ENCODE measurements at places on chromosomes 11 and 22. TPM values are rescaled to one million over a fixed set of nuclear protein-coding genes. Genes with fewer than 3 reads are reported as not detected.

The IGF2 gene
- 126 TPM for total RNA-seq

The THY1 gene
- total RNA-seq, result 0.42 TPM

The C11orf58 gene
- total RNA-seq, result 92.2 TPM

The OR51E1 gene
- 0.61 TPM for total RNA-seq

The CDHR5 gene
- total RNA-seq, result not detected

The MIAT gene
- 0.40 TPM for total RNA-seq

The CHORDC1 gene
- 31.8 TPM for total RNA-seq

The KRTAP5-10 gene
- total RNA-seq, result not detected

The TCIRG1 gene
- 13.5 TPM for total RNA-seq

The GPHA2 gene
- not detected for total RNA-seq

The OR6A2 gene
- total RNA-seq, result not detected

GRCh38 chr11:119688356-119688755 is 40.6 kb downstream of the NECTIN1 start:
- no peak for DNase-seq
- H3K36me3 ChIP-seq, result no peaks in the 10 kb centered on the region
- peaks cover 4% of the 10 kb centered on the region for H3K4me1 ChIP-seq
- H3K27me3 ChIP-seq, result peaks cover 2% of the 10 kb centered on the region
- H3K4me3 ChIP-seq, result no peak overlapping the region

GRCh38 chr11:74354036-74354435 is 42.6 kb upstream of the P4HA3 start:
- no peaks in the 10 kb centered on the region for H3K4me1 ChIP-seq
- H3K4me3 ChIP-seq, result no peak overlapping the region
- no peak overlapping the region for H3K27ac ChIP-seq
- no peaks in the 10 kb centered on the region for H3K27me3 ChIP-seq
- H3K36me3 ChIP-seq, result no peaks in the 10 kb centered on the region

DNA sequence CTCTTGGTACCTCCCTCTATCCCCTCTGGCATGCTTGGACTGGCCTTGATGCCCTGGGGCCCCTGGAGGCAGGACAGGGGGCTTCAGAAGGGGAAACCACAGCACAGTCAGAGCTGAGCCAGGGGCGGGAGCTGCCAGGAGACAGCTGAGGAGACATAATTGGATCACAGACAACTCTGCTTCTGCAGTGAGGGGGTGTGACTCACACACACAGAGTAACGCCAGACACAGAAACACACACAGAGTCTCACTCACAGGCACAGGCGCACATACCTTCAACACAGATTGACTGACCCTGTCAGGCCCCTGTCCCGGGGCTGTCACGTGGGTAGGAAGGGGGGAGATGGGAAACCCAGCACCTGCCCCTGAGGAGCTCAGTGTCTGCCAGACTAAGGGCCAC is 20.6 kb downstream of the STARD10 start:
- H3K36me3 ChIP-seq, result no peaks in the 10 kb centered on the region
- H3K4me1 ChIP-seq, result peaks cover 29% of the 10 kb centered on the region
- H3K4me3 ChIP-seq, result no peak overlapping the region
- H3K27me3 ChIP-seq, result no peaks in the 10 kb centered on the region

DNA sequence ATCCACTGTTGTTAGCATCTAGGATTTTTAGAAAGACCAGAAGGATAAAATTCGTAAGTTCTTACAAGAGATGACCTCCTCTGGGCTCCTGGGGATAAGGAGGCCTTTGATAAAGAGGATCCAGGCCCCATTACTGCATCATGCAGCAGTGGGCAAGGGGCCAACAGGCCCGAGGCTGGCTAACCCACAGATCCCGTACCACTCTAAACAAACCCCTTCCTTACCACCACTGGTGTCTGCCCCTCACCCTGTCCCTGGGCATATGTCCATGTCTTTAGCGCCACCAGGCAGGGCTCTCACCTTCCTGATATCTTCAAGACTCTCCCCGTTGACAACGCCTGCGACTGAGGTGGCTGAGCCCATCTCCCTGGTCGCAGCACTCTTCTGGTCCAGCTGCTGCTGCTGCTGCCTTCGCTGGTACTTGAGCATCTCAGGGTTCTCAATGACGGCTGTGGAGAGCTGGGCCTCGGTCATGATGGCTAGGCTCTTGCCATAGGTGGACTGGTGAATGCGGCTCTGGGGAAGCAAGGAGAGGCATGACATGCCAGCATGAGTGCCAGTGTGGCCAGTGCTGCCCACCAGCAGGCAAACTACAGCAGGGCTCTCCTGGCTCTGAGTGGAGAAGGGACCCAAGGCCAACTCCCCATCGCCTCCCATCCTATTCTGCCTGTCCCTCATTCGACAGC is 46.2 kb downstream of the HIRA start:
- H3K36me3 ChIP-seq, result peaks cover 10% of the 10 kb centered on the region
- DNase-seq, result no peak
- no peak overlapping the region for H3K27ac ChIP-seq
- H3K4me3 ChIP-seq, result no peak overlapping the region
- no peaks in the 10 kb centered on the region for H3K4me1 ChIP-seq
- H3K27me3 ChIP-seq, result no peaks in the 10 kb centered on the region

DNA sequence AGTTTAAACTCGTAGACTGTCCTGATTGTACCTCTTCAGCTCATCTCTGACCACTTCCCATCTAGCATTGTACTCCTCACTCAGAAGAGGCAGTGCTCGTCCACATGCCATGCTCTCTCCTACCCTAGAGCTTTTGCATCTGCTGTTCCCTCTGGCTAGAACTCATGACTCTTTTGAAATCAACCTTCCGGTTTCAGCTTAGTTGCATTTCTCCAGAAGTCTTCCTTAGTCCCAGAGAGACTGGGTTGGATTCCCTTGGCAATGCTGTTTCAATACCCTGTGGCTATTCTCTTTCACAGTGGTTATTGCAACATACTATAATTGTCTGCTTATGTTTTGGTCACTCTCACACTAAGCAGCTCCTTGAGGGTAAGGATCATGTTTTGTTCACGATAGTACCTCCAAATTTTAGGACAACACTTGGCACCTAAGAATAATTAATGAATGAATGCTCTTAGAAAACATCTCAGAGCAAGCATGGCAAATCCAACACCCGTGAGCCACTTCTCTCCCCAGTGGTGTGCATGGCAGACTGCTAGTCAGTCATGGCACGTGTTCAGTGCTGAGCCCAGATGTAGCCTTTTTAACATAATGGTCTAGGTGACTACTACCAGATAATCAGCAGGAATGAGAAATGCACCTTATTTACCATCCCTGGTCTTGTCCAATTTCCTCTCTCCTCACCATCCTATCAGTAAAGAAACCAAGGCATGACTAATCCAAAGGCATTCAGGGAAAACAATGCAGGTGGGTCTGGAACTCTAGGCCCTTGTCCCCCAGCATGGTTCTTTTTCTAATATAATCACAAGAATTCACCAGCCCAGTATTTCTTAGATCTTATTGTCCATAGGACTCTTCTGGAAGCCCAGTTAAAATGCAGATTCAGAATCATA is 14.5 kb downstream of the SEPTIN3 start:
- H3K36me3 ChIP-seq, result no peaks in the 10 kb centered on the region
- no peak overlapping the region for H3K27ac ChIP-seq
- no peaks in the 10 kb centered on the region for H3K4me1 ChIP-seq
- no peak for DNase-seq
- H3K27me3 ChIP-seq, result peaks cover 3% of the 10 kb centered on the region
- no peak overlapping the region for H3K4me3 ChIP-seq

DNA sequence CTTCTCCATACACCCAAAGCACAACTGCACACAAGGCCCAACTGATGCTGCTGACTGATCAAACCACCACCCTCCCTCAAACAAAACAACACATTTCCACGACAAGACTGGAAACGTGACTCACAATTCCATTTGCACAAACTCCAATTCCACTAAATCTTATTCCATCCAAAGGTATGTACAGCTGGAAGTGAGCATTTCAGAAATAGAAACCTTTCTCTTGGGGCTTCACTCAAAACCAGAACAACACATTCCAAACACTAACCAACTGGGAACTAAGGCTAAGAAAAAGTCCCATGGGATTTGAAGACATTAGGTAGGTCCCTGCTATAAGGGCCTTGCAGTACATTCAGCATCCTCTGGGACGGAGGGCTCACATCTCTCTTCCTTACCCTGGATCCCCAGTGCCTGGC is 19.6 kb downstream of the MORC2 start:
- peaks cover 8% of the 10 kb centered on the region for H3K4me1 ChIP-seq
- no peaks in the 10 kb centered on the region for H3K27me3 ChIP-seq
- no peak for DNase-seq
- no peak overlapping the region for H3K4me3 ChIP-seq
- H3K36me3 ChIP-seq, result peaks cover 9% of the 10 kb centered on the region
- H3K27ac ChIP-seq, result no peak overlapping the region

GRCh38 chr11:114078423-114078822 is 18.9 kb downstream of the ZBTB16 start:
- peaks cover 100% of the 10 kb centered on the region for H3K4me1 ChIP-seq
- H3K27ac ChIP-seq, result peak overlapping the region; percentile 99
- H3K36me3 ChIP-seq, result peaks cover 9% of the 10 kb centered on the region
- no peak for DNase-seq

- H3K27me3 ChIP-seq, result no peaks in the 10 kb centered on the region
- no peak for DNase-seq
- peaks cover 63% of the 10 kb centered on the region for H3K36me3 ChIP-seq
- H3K4me3 ChIP-seq, result no peak overlapping the region
These were observed 4.3 kb downstream of the DLAT start for GRCh38 chr11:112029460-112029859.

DNA sequence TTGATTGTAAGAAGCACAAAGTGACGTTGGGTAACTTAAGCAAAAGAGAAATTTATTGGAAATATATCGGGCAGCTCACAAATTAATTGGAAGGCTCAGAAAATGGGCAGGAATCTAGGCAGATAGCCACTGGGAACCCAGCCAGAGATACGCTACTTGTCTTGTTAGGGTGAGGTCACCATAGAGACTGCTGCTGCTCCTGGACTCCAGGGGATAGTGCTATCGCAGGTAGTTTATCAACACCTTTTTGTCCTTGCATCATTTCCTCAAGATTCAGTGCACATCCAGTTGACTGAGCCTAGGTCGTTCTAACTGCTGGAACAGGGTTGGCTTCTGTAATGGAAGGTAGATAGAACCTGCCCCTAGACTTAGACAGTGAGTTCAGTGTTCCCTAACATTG is 19.6 kb downstream of the AMOTL1 start:
- no peaks in the 10 kb centered on the region for H3K27me3 ChIP-seq
- H3K36me3 ChIP-seq, result peaks cover 3% of the 10 kb centered on the region
- H3K4me1 ChIP-seq, result peaks cover 94% of the 10 kb centered on the region
- H3K27ac ChIP-seq, result peak overlapping the region; percentile 92
- H3K4me3 ChIP-seq, result peak overlapping the region; percentile 19

- no peak overlapping the region for H3K4me3 ChIP-seq
- no peak overlapping the region for H3K27ac ChIP-seq
- H3K27me3 ChIP-seq, result no peaks in the 10 kb centered on the region
- DNase-seq, result no peak
- H3K4me1 ChIP-seq, result no peaks in the 10 kb centered on the region
These were observed 157.8 kb downstream of the KIF18A start for GRCh38 chr11:27949951-27950738.

- no peak overlapping the region for H3K4me3 ChIP-seq
- H3K36me3 ChIP-seq, result no peaks in the 10 kb centered on the region
- no peaks in the 10 kb centered on the region for H3K27me3 ChIP-seq
- H3K4me1 ChIP-seq, result peaks cover 25% of the 10 kb centered on the region
- no peak overlapping the region for H3K27ac ChIP-seq
These were observed 6.2 kb downstream of the KCNQ1OT1 start for GRCh38 chr11:2693271-2694261.

DNA sequence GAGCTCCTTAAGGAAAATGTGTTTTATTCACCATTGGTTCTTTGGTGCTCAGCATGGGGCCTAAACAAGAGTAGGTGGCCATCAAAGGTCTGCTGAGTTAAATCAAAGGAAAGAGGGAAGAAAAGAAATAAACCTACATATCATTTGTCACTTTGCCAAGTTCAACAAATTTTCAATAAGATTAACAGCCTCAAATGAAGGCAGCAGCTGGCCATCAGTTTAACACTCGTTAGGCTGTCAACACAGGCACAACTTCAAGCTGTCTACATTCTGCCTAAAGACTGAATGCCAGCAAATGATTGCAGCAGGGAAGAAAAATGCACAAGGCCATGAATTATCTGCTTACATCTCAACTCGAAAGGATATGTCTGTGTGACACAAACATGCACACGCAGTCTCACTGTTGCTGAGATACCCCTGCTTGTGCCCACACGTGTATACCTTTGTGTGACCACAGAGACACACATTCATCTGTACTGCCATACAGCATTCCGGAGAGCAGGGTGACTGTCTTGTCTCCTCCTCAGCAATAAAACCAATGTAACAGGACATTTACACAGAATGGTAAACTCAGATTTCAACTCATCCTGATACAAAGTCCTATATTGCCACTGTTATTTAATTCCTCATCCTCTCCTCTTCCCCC is 40.1 kb downstream of the TRIM66 start:
- no peak overlapping the region for H3K4me3 ChIP-seq
- no peak for DNase-seq
- no peaks in the 10 kb centered on the region for H3K4me1 ChIP-seq
- H3K27me3 ChIP-seq, result no peaks in the 10 kb centered on the region
- peaks cover 86% of the 10 kb centered on the region for H3K36me3 ChIP-seq
- no peak overlapping the region for H3K27ac ChIP-seq

DNA sequence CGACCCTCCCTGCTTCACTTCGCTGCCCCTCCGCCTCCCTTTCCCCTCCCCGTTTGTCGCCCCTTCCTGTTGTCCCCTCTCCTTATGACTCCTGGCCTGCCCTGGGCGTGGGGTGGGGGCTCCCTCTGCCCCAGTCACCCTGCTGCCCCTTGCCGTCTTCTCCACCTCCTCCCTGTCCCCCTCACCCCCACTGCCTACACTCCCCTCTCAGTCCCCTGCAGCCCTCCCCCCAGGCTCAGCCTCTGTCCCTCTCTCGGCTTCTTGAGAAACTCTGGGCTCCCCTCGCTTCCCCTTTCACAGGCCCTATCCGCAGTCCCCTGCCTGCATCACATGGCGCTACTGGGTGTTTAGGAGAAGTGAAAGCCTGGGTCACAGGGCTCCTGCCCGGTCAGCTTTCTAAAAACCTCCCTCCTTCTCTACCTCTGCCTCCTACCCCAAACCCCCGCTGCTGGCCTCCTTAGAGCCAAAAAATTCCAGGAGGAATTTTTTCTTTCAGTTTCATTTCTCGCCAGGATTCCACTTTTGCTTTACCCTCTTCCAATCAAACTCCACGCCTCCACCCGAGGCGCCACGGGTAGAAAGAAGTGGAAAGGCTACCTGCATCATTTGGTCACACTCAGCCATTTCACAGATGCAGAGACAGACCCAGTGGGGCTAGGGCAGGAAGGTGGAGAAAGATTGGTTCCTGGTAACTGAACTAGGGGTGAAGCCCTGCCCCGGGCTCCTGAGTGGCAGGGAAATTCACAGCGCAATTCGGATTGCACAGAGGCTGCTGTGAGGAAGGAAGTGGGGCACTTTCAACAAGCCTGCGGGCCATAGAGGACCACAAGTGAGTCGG is at the start of gene SLC15A3:
Gene SLC15A3 (minus strand): TSS at position 273 of the 838 bp plus-strand sequence. CDS start 625 bp downstream, outside the sequence.
- DNase-seq, result peak; percentile 82
- H3K4me1 ChIP-seq, result no peaks in the 10 kb centered on the region
- H3K4me3 ChIP-seq, result peak within 1 kb of the TSS; percentile 63
- peak within 1 kb of the TSS; percentile 48 for H3K27ac ChIP-seq
- H3K36me3 ChIP-seq, result no peaks in the 10 kb centered on the region
- H3K27me3 ChIP-seq, result peaks cover 3% of the 10 kb centered on the region

GRCh38 chr22:46590334-46590733 is 29.9 kb upstream of the GRAMD4 start:
- H3K27ac ChIP-seq, result peak overlapping the region; percentile 30
- no peaks in the 10 kb centered on the region for H3K36me3 ChIP-seq
- H3K4me3 ChIP-seq, result no peak overlapping the region
- peak; percentile 57 for DNase-seq

Measured in psoas muscle (tissue), 8 donors.